Natural killer cell (primary cell): ENCODE measurements at places on chromosomes 11 and 22.
A peak's percentile ranks its signal among the peaks of the same experiment; 100 is the strongest.

DNA sequence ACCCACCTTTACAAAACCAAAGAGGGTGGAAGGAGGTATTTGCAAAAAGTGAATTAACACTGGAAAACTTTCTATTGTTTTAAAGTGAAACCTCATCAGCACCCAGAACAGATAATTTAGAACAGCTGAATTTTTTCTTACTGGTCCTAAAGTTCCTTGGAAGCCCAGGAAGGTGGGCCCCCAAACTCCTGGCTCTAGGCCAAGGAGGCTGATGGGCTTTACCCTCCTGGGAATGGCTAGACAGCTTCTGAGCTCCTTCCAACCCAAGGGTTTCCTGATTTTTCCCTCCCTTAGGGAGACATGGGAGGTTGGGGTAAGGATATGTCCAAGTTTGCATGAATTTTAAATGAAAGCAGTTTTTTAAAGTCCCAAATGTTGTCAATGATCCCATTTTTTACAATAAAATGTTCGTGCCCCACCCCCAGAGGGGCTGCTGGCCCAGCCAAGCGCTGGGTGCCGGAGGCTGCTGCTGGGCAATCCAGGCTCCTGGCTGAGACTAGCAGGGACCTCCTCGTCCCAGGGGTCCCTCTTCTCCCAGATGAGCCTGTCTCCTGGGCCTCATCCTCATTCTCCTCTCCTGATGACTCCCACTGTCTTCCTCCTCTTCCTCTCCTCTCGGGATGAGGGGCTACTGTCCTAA is 28.4 kb downstream of the RELT start:
- no peaks in the 10 kb centered on the region for H3K4me1 ChIP-seq
- no peaks in the 10 kb centered on the region for H3K27me3 ChIP-seq
- DNase-seq, result no peak
- H3K27ac ChIP-seq, result no peak overlapping the region
- H3K4me3 ChIP-seq, result no peak overlapping the region
- peaks cover 27% of the 10 kb centered on the region for H3K36me3 ChIP-seq

GRCh38 chr11:75320046-75320618 is 31.3 kb downstream of the ARRB1 start:
- H3K4me1 ChIP-seq, result peaks cover 26% of the 10 kb centered on the region
- H3K4me3 ChIP-seq, result no peak overlapping the region
- H3K27me3 ChIP-seq, result no peaks in the 10 kb centered on the region
- peaks cover 10% of the 10 kb centered on the region for H3K36me3 ChIP-seq

DNA sequence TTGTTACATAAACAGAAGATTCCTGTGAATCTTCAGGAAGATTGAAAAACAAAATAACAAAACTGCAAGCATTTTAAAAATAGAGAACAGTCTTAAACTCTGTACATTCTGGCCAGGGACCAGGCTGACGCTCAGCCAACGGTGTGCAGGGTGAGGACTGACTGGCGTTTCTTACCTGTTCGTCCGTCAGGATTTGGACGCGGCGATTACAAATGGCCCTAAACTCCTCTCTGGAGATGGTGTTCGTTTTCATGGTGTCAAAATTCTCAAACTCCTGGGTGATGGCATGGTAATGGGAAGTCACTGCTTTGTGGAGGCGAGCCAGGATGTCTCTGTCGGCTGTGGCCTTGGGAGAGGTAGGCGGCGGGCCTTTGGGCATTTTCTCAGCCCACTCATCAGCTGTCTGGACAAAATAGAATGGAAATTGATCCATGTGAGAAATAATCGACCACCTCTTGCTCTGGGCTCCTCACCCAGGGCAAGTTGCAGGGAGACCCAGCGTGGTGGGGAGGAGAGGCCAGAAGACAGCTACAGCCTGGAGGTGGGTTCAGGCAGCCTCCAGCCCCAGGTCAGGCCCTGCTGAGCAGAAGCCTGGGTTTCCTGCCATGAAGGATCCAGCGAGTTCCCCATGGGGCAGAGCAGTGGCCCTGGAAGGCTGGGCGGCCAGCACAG is 143.0 kb downstream of the MPPED1 start:
- H3K4me1 ChIP-seq, result no peaks in the 10 kb centered on the region
- no peak overlapping the region for H3K4me3 ChIP-seq
- no peak for DNase-seq
- no peaks in the 10 kb centered on the region for H3K27me3 ChIP-seq
- H3K36me3 ChIP-seq, result no peaks in the 10 kb centered on the region
- no peak overlapping the region for H3K27ac ChIP-seq

GRCh38 chr22:27990879-27991278 is 71.8 kb upstream of the PITPNB start:
- peaks cover 6% of the 10 kb centered on the region for H3K4me1 ChIP-seq
- no peaks in the 10 kb centered on the region for H3K36me3 ChIP-seq
- no peaks in the 10 kb centered on the region for H3K27me3 ChIP-seq

DNA sequence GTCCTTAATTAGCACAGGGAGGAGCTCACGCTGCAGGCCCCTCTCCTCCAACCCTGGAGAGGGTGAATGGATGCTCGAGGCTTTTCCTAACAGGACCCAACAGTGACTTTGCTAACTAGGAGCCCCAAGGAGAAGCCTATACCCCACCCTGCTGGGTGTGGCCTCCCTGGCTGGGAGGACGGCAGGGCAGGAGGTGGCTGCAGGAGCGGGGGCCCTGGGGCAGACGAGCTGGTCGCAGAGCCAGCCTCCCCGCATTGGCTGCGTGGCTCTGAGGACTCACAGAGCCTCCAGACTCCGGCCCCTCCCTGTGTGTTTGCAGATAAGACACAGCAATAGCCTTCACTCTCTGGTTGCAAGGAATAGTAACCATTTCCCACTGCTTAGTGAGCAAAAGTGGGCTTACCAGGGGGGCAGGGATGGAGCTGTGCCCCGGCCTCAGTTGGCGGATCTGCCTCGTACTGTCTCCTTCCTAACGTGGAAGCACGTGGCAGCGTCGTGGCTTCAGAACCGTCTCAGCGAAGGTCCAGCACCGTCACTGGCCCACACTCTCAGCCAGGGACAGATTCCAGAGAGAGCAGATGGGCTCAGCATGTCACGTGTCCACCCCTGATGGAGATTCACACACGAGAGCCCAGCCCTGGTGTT is 1087.5 kb downstream of the BRD1 start:
- no peaks in the 10 kb centered on the region for H3K27me3 ChIP-seq
- no peaks in the 10 kb centered on the region for H3K36me3 ChIP-seq
- H3K4me1 ChIP-seq, result no peaks in the 10 kb centered on the region
- no peak overlapping the region for H3K27ac ChIP-seq

GRCh38 chr22:43749473-43749872 is 62.6 kb downstream of the EFCAB6 start:
- H3K36me3 ChIP-seq, result no peaks in the 10 kb centered on the region
- no peaks in the 10 kb centered on the region for H3K27me3 ChIP-seq
- H3K4me1 ChIP-seq, result no peaks in the 10 kb centered on the region
- H3K4me3 ChIP-seq, result no peak overlapping the region
- H3K27ac ChIP-seq, result no peak overlapping the region

- H3K27me3 ChIP-seq, result no peaks in the 10 kb centered on the region
- H3K4me3 ChIP-seq, result no peak overlapping the region
- no peak overlapping the region for H3K27ac ChIP-seq
- no peaks in the 10 kb centered on the region for H3K36me3 ChIP-seq
- H3K4me1 ChIP-seq, result no peaks in the 10 kb centered on the region
These were observed 9.3 kb downstream of the APOL5 start for GRCh38 chr22:35726933-35727332.

DNA sequence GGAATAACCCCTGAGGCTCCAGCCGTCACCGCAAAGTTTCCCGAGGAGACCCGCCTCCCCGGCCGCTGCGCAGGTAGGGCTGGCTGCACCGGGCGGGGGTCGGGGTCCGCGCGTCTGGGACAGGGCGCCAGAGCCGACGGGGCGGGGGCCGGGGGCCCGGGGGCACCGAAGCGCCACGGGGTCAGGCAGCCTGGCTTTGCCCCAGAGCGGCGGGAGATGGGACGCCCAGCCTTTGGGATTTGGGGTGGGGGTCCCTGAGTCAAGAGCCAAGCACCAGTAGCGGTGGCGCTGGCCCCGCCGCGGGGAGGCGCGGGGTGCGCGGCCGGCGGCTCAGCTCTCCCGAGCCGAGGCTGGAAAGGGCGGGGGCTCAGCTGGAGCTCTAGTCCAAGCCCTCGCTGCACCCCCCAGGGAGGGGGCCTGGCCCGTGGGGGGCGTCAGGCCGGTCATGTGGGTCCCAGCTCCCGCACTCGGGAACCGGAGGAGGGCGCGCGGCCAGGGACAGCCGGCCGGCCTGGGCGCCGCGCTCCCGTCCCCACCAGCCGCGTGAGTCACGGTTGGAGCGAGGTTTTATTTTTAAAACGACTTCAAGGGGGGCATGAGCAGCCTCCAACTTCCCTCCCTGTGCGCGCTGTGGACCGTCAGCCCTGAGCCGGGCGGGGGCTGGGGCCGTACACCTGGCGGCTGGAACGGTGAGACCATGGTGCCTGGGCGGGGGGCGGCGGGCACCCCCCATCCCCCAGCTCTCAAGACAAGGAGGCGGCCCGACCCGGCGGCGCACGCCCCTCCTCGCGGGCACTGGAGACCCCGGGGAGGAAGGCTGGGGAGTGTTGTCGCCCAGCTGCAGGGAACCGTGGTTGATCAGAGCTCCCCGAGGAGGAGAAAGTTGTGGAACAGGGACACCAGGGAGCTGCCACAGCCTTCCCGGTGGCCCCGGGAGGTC is 626 bp downstream of the FLRT1 start:
- peaks cover 3% of the 10 kb centered on the region for H3K4me1 ChIP-seq
- H3K4me3 ChIP-seq, result no peak overlapping the region
- peaks cover 22% of the 10 kb centered on the region for H3K27me3 ChIP-seq
- no peak for DNase-seq
- no peak overlapping the region for H3K27ac ChIP-seq
- H3K36me3 ChIP-seq, result no peaks in the 10 kb centered on the region

DNA sequence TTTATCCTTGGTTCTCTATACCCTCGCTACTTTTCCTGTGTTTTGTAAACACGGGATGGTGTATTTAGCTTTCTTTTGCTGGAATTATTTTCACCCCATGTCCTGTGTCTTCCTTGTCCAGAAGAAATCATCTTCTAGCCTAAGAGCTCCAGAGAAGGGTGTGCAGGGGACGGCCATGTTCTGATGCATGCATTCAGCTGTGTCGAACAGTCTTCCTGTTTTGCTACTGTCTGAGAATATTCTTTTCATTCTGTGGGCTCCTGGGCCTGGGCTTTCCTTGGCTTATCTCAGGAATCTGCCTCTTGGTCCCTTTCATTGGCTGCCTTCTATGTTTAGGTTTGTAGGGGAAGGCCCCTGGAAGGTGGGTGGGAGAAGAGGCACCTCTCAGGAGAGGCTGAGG is 10.6 kb upstream of the PLET1 start:
- H3K4me3 ChIP-seq, result no peak overlapping the region
- H3K36me3 ChIP-seq, result no peaks in the 10 kb centered on the region
- H3K4me1 ChIP-seq, result no peaks in the 10 kb centered on the region
- H3K27me3 ChIP-seq, result no peaks in the 10 kb centered on the region
- DNase-seq, result no peak
- no peak overlapping the region for H3K27ac ChIP-seq

- H3K4me3 ChIP-seq, result no peak overlapping the region
- peaks cover 30% of the 10 kb centered on the region for H3K36me3 ChIP-seq
- no peak for DNase-seq
- no peak overlapping the region for H3K27ac ChIP-seq
These were observed 5.7 kb downstream of the CHRNA10 start for GRCh38 chr11:3665336-3666022.

DNA sequence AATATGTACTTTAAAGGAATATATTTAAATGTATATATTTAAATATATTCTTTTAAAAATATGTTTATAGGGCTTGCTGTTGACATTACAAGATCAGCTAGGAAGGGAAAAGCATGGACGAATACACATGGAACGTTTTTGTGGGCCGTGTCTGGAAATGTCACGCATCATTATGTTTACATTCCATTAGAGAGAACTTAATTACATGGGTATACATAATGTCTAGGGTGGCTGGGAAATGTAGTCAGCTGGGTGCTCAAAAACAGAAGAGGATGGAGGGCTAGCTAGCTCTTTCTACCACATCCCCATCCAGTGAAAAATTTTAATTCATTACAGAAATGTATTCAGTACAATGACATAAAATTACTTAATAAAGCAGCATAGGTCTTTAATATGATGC is 371.2 kb downstream of the DYNC2H1 start:
- no peak for DNase-seq
- H3K4me3 ChIP-seq, result no peak overlapping the region
- no peaks in the 10 kb centered on the region for H3K27me3 ChIP-seq
- no peaks in the 10 kb centered on the region for H3K4me1 ChIP-seq
- no peak overlapping the region for H3K27ac ChIP-seq

GRCh38 chr11:77259641-77260040 is 41.8 kb downstream of the GDPD4 start:
- no peaks in the 10 kb centered on the region for H3K4me1 ChIP-seq
- no peaks in the 10 kb centered on the region for H3K36me3 ChIP-seq
- no peak overlapping the region for H3K27ac ChIP-seq
- DNase-seq, result no peak
- H3K4me3 ChIP-seq, result no peak overlapping the region

DNA sequence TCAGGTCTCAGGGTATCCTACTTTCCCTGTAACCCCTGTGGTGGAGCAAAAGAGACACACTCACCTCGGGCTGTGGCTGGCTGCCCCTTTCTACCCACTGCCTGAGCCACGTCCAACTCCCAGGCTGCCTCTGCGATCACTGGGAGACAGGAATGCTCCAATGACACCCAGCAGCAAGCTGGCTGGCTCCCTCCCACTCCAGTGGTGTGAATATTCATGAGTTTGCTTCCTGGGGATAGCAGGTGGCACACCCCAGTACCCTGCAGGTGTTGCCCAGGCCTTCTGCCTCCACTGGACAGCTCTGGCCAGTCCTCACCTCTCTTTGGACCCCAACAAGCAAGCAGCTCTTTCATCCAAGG is 9.7 kb downstream of the GAL3ST1 start:
- H3K36me3 ChIP-seq, result no peaks in the 10 kb centered on the region
- H3K4me3 ChIP-seq, result no peak overlapping the region
- H3K27me3 ChIP-seq, result no peaks in the 10 kb centered on the region
- no peak for DNase-seq

GRCh38 chr11:86799680-86800075 is 664 bp upstream of the PRSS23 start:
- peaks cover 20% of the 10 kb centered on the region for H3K4me1 ChIP-seq
- H3K27me3 ChIP-seq, result no peaks in the 10 kb centered on the region
- H3K27ac ChIP-seq, result peak overlapping the region; percentile 61
- no peak for DNase-seq
- peak overlapping the region; percentile 37 for H3K4me3 ChIP-seq

DNA sequence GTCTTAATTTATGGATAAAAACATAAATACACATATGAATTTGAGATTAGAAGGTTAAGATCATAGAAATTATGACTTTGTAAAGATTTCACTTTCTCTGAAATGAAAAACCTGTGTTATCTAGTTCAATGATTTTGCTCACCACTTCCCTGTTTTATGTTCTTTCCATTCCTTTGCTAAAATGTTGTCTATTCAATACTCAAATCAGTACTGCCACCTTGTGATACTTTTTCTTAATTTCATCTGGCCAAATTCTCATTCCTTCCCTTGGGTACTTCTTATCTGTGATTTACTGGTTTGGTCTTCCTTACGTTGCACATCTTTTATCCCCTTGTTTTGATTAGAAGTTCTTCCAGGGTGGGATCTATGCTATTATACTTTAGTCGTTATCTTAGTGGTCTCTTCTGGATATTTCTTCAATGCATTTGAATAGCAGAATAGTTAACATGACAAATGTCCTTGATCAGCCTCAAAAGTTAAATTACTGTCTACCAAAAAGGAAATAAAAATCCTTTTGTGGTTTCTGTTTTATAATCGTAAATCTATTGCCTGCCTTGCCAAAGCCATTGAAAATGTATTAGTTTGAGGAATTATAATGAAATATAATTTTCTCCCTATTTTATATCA is 197.0 kb downstream of the PGR start:
- no peak overlapping the region for H3K27ac ChIP-seq
- no peaks in the 10 kb centered on the region for H3K27me3 ChIP-seq
- DNase-seq, result no peak
- no peaks in the 10 kb centered on the region for H3K36me3 ChIP-seq
- H3K4me1 ChIP-seq, result no peaks in the 10 kb centered on the region

- no peaks in the 10 kb centered on the region for H3K4me1 ChIP-seq
- H3K36me3 ChIP-seq, result no peaks in the 10 kb centered on the region
- no peaks in the 10 kb centered on the region for H3K27me3 ChIP-seq
- no peak for DNase-seq
These were observed 73.4 kb downstream of the FBXO7 start for GRCh38 chr22:32548039-32548438.
